ENCODE measurements at places on chromosomes 3 and 15.

DNA sequence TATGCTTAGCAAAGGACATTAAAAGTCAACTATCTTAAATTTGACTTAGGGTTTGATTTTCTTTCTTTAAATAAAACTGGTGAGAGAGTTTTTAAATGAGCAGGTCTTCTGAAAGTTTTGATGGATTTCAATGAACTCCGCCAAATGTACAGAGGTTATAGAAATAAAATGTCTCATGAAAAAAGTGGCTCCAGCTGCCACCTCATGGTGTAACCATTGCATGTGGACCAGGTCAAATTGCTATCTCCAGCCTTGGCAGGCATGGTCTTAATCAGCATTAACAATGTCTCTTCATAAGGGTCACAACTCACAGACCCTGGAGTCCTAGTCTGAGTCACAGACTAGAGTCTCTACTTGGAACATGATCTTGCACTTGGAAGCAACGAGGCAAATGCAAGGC is 182.3 kb downstream of the ADAMTS17 start:
- DNase-seq = no peak

GRCh38 chr15:67422296-67422695 is 98.6 kb upstream of the C15orf61 start:
- DNase-seq = no peak

DNA sequence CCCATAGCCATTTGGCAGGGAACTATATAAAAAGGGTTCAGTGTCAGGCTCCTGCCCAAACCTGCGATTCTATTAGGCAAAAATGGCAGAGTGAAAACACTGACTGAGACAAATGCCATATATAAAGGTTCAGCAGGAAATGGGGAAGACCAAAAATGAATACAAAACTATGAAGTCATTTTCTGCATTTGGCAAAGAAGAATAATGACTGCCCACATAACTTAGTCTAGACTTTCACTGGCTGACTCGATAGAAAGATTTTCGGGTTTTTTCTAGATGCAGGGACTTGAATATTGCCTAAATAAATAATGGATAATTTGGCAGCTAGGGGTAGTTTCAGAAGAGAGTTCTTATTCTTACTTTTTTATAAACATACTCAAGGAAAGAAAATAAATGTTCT is 178.0 kb downstream of the TPRG1 start:
- DNase-seq = no peak

GRCh38 chr3:134074790-134075567 is 45.3 kb upstream of the SLCO2A1 start:
- no peak for DNase-seq

- DNase-seq = no peak
Measured at GRCh38 chr3:128413003-128413370, 53.7 kb downstream of the DNAJB8 start.

DNA sequence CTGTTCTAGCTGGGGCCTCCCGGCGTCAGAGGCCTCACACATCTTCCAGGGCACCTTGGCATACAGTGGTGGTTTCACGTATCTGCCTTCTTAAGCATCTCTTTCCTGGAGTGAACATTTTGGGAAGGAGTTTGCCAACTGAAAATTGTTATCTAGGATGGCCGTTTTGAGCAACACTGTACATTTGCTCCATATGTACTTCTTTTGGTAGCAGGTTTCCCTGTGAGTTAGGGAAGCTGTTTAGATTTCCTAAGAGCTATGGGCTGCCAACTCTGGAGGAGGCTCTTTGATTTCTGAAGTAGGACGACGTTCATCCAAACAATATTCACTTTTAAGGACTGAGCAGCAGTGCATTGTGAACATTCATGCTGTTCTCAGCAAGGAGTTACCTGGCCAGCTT is 665.9 kb downstream of the SQOR start:
- no peak for DNase-seq

DNA sequence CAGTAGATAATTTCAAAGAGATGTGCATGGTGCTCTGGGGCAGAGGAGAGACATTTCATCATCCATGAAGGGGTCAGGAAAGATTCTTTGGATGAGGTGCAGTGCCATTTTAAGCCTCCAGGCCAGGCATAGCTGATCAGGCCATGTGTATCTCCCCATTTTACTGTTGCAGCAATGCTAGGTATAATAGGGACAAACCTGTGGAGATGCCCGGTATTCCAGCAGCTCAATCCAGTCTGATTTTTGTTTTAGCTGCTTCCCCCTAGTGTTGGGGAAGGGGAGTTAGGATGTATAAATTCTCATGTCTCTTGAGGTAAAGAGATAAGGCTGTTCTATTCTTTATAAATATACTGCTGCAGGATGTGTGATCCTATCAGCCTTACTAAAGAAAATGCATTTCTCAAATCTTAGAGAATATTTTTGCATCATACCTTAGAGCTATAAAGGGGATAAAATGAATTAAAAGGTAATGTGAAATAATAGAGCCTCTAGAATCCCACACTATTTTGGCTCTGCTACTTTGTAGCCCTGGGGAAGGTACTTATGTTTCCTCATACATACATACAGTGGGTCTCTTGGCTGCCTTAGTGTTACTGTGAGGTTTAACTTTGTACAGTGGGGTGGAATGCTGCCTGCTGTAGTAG is 5.2 kb downstream of the CDV3 start:
- DNase-seq = no peak

DNA sequence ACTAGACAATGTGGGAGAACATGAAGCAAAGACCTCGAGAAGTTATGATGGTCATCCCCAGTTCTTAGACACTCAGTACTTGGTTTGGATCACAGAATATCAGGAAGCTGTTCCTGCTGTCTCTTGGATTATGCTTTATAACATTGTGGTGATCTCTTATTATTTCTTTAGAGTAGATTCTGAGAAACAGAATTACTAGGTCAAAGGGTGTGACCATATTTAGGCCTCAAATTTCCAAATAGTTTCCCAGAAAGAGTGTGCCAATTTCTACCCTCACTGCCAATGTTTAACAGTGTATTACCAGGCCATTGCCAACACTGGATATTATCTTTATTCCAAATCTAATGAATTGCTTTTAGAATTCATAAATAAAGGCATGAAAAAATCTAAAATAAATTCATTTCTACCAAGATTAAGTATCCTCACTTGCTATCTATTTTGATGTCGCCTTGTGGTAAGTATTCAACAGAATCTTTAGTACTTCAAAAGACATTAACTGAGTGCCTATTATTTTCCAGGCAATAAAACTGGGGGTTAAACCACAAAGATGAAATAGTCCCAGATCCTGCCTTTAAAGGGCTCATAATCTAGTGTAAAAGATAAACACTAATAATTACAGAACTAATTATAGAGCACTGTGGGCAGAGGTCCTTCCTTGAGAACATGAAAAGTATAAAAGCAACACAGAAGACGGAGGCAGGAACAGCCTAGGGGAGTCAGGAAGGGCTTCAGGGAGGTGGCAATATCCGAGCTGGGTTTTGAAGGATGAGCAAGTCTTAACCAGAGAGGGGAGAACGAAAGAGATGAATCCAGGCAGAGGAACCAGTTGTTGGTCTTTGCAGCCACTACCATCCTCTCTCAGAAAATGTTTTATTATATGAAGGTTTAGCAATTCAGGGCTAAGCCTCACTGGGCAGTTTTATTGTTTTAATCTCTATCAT is 86.8 kb downstream of the IGF2BP2 start:
- DNase-seq = no peak

GRCh38 chr3:106610362-106610959 is 741.6 kb upstream of the CBLB start:
- DNase-seq = no peak

DNA sequence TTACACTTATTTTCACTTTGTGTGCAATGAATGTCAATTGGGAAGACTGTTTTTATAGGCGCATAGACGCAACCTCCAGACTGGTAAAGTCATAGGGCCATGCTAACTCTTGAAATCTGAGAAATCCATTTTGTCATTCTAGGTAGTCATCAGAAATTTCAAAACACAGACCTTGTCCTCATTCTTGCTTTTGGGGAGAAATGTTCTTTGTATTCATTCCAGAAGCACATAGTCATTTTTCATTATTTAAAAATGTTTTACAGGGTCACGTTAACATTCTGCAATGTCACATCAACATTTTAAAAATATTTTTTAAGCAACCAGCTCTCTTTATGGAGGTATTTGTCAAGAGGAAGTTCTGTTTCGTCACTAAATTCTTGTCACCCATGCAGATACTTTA is 898.4 kb downstream of the PDCD6IP start:
- DNase-seq = no peak

DNA sequence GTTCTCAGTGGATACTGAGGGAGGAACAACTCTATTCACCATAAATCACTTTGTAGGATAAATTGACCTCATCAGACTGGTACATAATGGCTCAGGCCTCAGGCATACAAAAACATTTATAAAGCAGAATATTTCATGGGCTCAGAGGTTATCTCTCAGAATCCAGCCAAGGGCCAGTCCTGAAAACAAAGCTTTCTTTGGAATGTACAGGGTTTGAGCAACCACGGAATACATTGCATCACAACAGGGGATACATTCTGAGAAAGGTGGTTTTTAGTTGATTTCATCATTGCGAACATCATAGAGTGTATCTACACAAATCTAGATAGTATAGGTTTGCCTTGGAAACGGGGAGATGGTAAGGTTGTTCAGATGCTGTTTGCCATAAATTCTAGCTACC is 33.4 kb upstream of the CTDSPL2 start:
- no peak for DNase-seq

- DNase-seq = no peak
Measured at GRCh38 chr3:50474717-50475116, 28.7 kb downstream of the CACNA2D2 start.

DNA sequence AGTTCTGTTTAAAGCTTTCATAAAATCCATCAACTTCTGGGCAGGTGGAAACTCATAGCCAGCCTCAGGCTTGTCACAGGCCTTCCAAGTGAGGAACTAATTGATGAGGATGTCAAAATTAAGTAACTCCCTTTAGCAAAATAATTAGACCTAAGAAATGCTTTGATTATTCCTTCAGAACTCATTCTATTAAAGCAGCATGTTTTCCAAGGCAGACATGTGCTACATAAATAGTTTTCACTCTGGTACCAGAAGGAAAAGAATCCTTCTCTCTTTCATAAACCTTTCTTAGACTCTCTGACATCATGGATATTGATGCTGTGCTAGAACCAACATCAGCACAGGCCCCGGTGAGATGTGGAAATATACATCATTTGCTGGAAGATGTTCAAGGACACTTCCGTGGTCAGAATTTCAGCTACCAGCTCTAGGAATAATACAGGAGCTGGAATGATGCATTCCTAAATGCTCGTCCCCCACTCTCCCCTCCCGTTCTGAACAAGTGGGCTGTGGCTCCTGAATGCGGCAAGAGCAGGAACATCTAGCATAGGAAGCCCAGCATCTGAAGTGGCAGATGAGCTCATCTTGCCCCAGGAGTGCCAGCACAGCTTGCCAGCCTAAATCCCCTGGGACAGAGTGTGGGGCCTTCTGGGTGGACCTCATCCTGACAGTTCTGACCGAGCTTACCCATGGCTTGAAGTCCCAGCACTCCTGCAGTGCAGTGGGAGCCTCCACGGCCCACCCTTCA is 82.4 kb downstream of the WWTR1 start:
- DNase-seq = no peak

GRCh38 chr3:149726716-149727407 is 25.4 kb downstream of the COMMD2 start:
- no peak for DNase-seq

DNA sequence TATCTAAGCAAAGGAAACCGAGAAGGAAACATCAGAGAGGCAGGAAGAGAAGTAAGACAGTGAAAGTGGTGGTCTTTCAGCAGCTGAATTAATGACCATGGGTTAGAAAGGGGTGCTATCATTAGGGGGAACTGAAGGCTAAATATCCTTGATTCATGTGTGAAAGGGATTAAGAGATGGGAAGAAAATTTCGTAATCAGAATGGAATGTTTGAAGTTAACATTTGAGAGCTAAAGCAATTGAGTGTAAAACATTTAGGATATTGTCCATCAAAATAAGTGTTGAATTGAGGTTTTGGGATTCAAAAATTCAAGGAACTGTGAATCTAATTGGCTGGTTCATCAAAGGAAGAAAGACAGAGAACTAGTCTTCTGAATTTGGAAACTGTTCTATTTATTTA is 4.1 kb upstream of the ECT2 start:
- DNase-seq = no peak

GRCh38 chr3:42498034-42498433 is 4.4 kb upstream of the VIPR1 start:
- no peak for DNase-seq

GRCh38 chr3:187900993-187901755 is 155.9 kb upstream of the BCL6 start:
- no peak for DNase-seq

DNA sequence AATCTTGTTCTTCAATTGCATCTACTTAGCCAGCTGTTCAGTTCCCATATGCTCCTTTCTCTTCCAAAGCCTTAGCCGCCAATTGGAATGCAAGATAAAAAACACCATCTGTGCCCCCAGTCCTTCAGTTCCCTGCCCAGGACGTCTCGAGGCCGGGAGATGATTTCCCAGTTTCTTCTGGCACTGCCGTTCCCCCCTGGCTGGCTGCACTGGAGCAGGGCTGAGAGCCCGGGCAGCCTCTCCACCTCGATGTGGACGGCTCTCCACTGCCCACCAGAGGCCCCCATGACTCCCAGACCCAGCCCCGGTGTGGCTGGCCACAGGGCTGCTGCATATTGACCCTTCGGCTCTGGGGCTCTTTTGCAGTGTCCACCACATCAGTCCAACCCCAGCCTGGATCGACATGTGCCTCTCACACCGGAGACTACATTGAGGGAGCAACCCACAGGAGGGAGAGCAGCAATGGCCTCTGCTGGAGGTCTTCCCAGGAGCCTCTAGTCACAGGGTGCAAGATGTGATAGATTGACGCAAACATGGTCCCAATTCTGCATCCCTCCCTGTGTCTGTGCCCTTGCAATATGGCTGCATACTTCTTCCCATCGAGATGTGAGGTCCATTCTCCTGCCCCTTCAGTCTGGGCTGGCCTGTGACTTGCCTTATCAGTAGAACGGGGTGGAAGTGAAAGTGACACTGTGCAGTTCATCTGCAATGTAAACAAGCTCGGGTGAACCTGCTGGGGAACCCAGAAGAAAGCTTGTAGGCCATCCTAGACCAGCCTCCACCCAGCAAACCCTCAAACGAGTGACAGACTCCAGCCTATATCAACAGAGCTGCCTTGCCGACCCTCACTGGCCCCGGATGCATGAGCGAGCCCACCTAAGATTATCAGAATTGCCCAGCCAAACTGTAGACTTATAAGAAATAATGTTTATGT is 52.3 kb upstream of the PRR20G start:
- DNase-seq = no peak
